Left renal pelvis (tissue), 4 donors: ENCODE measurements at places on chromosomes 7 and 10. TPM values are rescaled to one million over a fixed set of nuclear protein-coding genes. Genes with fewer than 3 reads are reported as not detected.

Gene ORAI2
- polyA plus RNA-seq: 15.4 TPM

Gene TSPAN12
- 154 TPM for polyA plus RNA-seq

Gene CHRM2
- 1.4 TPM for polyA plus RNA-seq

Gene PKD2L1
- polyA plus RNA-seq: 0.29 TPM

Gene CD36
- 152 TPM for polyA plus RNA-seq

Gene METTL2B
- 27.1 TPM for polyA plus RNA-seq

Gene NSUN5
- 8.9 TPM for polyA plus RNA-seq

DNA sequence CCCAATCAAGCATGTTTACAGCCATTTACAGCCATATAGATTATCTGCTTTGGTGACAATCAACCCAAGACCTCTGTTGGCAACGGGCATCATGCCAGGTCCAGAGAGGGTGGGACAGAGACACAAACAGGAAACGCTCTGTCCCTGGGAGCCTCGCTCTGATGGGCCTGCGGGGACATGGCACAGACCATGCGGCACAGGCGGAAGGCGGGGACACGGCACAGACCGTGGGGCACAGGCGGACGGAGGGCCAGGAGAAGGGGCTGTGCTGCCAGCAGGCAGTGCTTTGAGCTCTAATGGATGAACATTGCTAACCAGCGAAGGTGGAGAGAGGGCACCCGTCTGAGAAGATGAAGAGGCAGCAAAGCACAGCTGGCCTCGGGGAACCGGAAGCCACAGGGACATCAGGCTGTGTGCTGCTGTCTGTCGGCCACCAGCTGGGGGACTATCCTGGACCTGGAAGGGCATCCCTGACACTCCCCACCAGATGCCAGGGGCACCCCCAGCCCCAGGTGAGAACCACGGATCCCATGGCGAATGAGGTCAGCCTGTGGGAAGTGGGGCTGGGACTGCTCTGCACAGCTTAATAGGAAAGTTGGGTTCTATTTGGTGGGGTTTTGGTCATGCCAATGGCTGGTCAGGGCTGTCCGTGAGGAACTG is 61.0 kb downstream of the DIP2C start:
- DNase-seq: no peak

GRCh38 chr10:123557366-123558108 is 108.6 kb upstream of the GPR26 start:
- no peak for DNase-seq

DNA sequence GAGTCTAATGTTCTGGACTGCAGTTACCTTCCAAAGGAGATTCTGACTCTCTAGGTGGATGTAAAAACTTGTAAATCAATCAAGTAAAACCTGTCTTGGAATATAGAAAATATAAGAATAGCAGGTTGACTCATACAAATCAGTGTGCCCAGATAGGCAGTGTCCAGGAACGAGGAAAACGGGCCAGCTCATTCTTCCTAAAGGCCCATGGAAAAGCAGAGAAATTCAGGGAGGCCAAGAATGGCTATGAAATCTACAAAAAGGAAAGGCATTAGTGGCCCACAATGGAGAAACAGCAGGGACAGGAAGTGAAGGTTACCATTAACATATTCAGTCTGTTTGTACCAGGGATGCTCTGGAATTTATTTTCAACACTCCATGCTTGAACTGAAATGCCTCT is 14.9 kb downstream of the GLI3 start:
- no peak for DNase-seq

DNA sequence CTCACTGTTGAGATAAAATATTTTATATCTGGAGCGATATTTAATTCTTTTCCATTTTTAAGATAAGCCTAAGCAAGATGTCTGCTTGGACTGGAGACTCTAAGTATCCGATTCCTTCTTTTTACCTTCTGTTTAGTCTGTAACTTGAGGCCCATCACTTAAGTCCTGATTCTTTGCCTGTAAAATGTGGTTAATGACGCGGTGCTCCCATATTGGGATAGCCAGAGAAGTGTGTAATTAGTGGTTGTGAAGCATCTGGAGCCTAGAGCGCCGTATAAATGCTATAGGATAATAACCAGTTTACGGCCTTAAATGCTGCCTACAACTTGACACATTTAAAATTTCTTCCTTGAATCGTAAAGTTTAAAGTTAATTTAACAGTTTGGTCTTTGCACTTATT is 132.9 kb downstream of the CHN2 start:
- peak; percentile 60 for DNase-seq

Gene CDNF
- 2.1 TPM for polyA plus RNA-seq
